ENCODE measurements at places on chromosomes 16 and 17. TPM values are rescaled to one million over a fixed set of nuclear protein-coding genes. Genes with fewer than 3 reads are reported as not detected.

ZNF785 gene
- 9.1 TPM for total RNA-seq

DPEP2 gene
- total RNA-seq: not detected

TBKBP1 gene
- 10.7 TPM for total RNA-seq

OR2C1 gene
- not detected for total RNA-seq

DOC2B gene
- total RNA-seq: 2.8 TPM

LAT gene
- not detected for total RNA-seq

OR3A3 gene
- total RNA-seq: not detected

FOXL1 gene
- 2.1 TPM for total RNA-seq

SLFN11 gene
- total RNA-seq: 8.2 TPM

TLK2 gene
- total RNA-seq: 85.4 TPM

NEUROD2 gene
- not detected for total RNA-seq

ZCCHC14 gene
- total RNA-seq: 24.8 TPM

OR3A2 gene
- total RNA-seq: not detected

PSME3IP1 gene
- total RNA-seq: 92.2 TPM

DEXI gene
- 47.1 TPM for total RNA-seq

BFAR gene
- total RNA-seq: 73.6 TPM

HOXB8 gene
- total RNA-seq: 65.8 TPM

PRKCB gene
- not detected for total RNA-seq

SOX9 gene
- 7.1 TPM for total RNA-seq

MEAK7 gene
- 34.2 TPM for total RNA-seq

PSMB3 gene
- total RNA-seq: 129 TPM

ATP2A3 gene
- 0.30 TPM for total RNA-seq

FOXN1 gene
- total RNA-seq: not detected

KRT39 gene
- not detected for total RNA-seq

ABCA6 gene
- total RNA-seq: not detected

CMTM3 gene
- total RNA-seq: 22.2 TPM

GNG13 gene
- total RNA-seq: not detected

RHBDL1 gene
- 1.6 TPM for total RNA-seq

MYH1 gene
- total RNA-seq: not detected

SSTR5 gene
- 0.40 TPM for total RNA-seq

UTS2R gene
- 0.10 TPM for total RNA-seq

CHST5 gene
- total RNA-seq: 0.05 TPM

STH gene
- not detected for total RNA-seq

TBC1D3I gene
- not detected for total RNA-seq

TMEM98 gene
- total RNA-seq: 86.0 TPM

VTN gene
- total RNA-seq: not detected

SPATA22 gene
- total RNA-seq: 0.35 TPM

FBXW10B gene
- total RNA-seq: 0.94 TPM

LRRC37A3 gene
- total RNA-seq: 7.6 TPM

DERL2 gene
- 56.6 TPM for total RNA-seq

TVP23C gene
- 18.9 TPM for total RNA-seq

ABHD15 gene
- 20.6 TPM for total RNA-seq

SRCIN1 gene
- 0.25 TPM for total RNA-seq

AANAT gene
- total RNA-seq: 0.10 TPM

PNMT gene
- total RNA-seq: not detected

OR4D1 gene
- total RNA-seq: not detected

C1QTNF8 gene
- not detected for total RNA-seq
